Gastroesophageal sphincter (tissue), 4 donors: ENCODE measurements at places on chromosomes 5 and 9. TPM values are rescaled to one million over a fixed set of nuclear protein-coding genes. Genes with fewer than 3 reads are reported as not detected.

KIF4B gene
- 0.05 TPM for total RNA-seq

PCDHA12 gene
- 1.7 TPM for total RNA-seq

AGXT2 gene
- not detected for total RNA-seq

PTGES gene
- 0.78 TPM for total RNA-seq

C5orf52 gene
- total RNA-seq = not detected

SLC25A2 gene
- total RNA-seq = not detected

FSD1L gene
- 3.8 TPM for total RNA-seq

SETX gene
- 56.5 TPM for total RNA-seq

CARTPT gene
- 8.8 TPM for total RNA-seq

PDCD1LG2 gene
- total RNA-seq = 0.47 TPM

PCDHA4 gene
- total RNA-seq = 0.13 TPM

GADD45G gene
- 98.1 TPM for total RNA-seq

ARL14EPL gene
- not detected for total RNA-seq

AQP3 gene
- total RNA-seq = 12.0 TPM

AQP7 gene
- 1.4 TPM for total RNA-seq

FIBCD1 gene
- 1.7 TPM for total RNA-seq

HNRNPA0 gene
- total RNA-seq = 17.2 TPM

PCYOX1L gene
- total RNA-seq = 3.1 TPM

UGT3A1 gene
- not detected for total RNA-seq

HTR4 gene
- total RNA-seq = 0.27 TPM

PCDHA9 gene
- 0.13 TPM for total RNA-seq

PCDHA1 gene
- not detected for total RNA-seq

PLAC8L1 gene
- total RNA-seq = not detected

CHSY3 gene
- total RNA-seq = 3.4 TPM

EIF4E1B gene
- not detected for total RNA-seq

POU5F2 gene
- total RNA-seq = 2.8 TPM

CLIC3 gene
- total RNA-seq = 5.4 TPM

DNAJA1 gene
- 109 TPM for total RNA-seq

SOHLH1 gene
- not detected for total RNA-seq
